Fibroblast of the aortic adventitia (primary cell): ENCODE measurements at places on chromosomes 4 and X.

- peak; percentile 79 for DNase-seq
Measured at GRCh38 chr4:38759113-38759789, 23.5 kb downstream of the TLR10 start.

DNA sequence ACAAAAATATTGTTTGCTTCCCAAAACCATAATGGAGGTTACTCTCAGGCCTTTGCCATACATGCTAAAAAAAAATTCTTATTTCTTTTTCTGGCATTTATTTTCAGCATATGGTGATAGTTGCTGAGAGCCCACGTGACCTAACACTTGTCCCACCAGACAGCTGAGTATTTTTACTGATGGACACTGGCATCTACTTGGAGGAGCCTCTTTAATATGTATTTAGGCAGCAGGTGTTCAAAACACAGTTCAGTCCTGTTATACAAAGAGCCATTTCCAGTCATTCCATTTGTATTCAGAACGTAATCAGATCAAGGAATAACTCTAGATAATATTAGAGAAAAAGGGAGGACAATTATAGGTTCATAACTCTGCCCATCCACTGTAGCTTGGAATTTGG lies 95.5 kb downstream of the CXCL13 start:
- DNase-seq: no peak

DNA sequence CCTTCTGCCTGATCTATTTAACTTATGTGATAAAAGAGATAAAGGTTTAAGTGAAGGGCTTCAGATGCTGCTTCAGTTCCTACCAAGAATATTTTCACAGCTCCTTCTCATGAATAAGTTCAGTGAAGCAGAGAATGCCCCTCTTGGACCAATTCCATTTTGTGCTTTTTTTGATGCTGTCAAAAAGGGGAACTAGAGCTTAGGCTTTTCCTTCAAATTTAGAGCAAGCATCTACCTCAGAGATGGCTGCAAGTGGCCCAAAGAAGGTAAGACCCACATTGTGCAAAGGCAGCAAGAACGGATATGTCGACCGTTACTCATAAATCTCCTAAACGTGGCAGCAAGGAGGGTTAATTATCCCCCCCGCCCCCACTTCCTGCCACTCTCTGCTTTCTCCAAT lies 4.5 kb downstream of the CHRDL1 start:
- no peak for DNase-seq

GRCh38 chr4:118736900-118737299 lies 51.7 kb downstream of the METTL14 start:
- no peak for DNase-seq

DNA sequence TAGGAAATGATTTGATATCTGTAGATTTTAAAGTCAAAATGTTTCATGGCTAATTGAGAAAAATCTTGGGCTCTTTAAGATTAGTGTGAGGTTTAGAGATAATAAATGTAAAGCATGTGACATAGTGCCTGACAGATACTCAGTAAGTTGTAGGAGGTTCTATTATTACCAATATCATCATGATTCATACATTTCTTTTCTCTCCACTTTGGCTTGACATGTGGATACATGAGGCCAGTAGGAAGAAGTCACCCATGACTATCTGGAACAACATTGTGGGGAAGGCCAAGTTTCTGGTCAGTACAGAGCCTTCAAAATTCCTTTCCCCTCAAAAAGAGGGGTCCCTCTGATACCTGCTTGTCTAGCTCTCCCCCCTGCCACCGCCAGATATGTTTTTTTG lies 91.2 kb upstream of the SORBS2 start:
- no peak for DNase-seq
